Subcutaneous adipose tissue (tissue), 4 donors: ENCODE measurements at places on chromosomes 4 and X. TPM values are rescaled to one million over a fixed set of nuclear protein-coding genes. Genes with fewer than 3 reads are reported as not detected.

CYLC1 gene
- not detected for total RNA-seq

PLAC1 gene
- total RNA-seq, result not detected

GIMD1 gene
- not detected for total RNA-seq

ELF2 gene
- total RNA-seq, result 51.3 TPM

SRPK3 gene
- 2.1 TPM for total RNA-seq

MMRN1 gene
- 26.2 TPM for total RNA-seq

MAGEC2 gene
- not detected for total RNA-seq

P2RY10 gene
- total RNA-seq, result 2.9 TPM

LGI2 gene
- total RNA-seq, result 4.4 TPM

MAGEB10 gene
- not detected for total RNA-seq

CSAG3 gene
- total RNA-seq, result not detected

ODAPH gene
- not detected for total RNA-seq

IQCM gene
- not detected for total RNA-seq

SMIM10L2A gene
- 0.44 TPM for total RNA-seq

DCAF12L1 gene
- total RNA-seq, result not detected

DMRTC1 gene
- not detected for total RNA-seq

RASGEF1B gene
- total RNA-seq, result 23.1 TPM

PSMD10 gene
- total RNA-seq, result 32.8 TPM

EGF gene
- total RNA-seq, result not detected

PRICKLE3 gene
- total RNA-seq, result 15.4 TPM

TMPRSS11F gene
- total RNA-seq, result not detected

NSD2 gene
- total RNA-seq, result 22.3 TPM

RPGR gene
- 79.7 TPM for total RNA-seq

GLOD5 gene
- total RNA-seq, result not detected

CSAG1 gene
- total RNA-seq, result not detected

MAP3K15 gene
- total RNA-seq, result not detected

ASB12 gene
- not detected for total RNA-seq

TIMM17B gene
- 25.7 TPM for total RNA-seq

MAGED1 gene
- total RNA-seq, result 39.0 TPM

MMAA gene
- total RNA-seq, result 5.7 TPM

REELD1 gene
- total RNA-seq, result 2.2 TPM

STOX2 gene
- total RNA-seq, result 3.7 TPM

CSN3 gene
- not detected for total RNA-seq

MSANTD1 gene
- not detected for total RNA-seq

SHROOM4 gene
- 16.6 TPM for total RNA-seq

GAGE13 gene
- not detected for total RNA-seq

AMELX gene
- total RNA-seq, result not detected

AMBN gene
- total RNA-seq, result not detected

PNMA5 gene
- not detected for total RNA-seq
